ENCODE measurements at places on chromosomes 2 and 18. TPM values are rescaled to one million over a fixed set of nuclear protein-coding genes. Genes with fewer than 3 reads are reported as not detected.

The LHCGR gene
- total RNA-seq = not detected

The COLEC12 gene
- not detected for total RNA-seq

The SNORC gene
- 2.0 TPM for total RNA-seq

The PTRHD1 gene
- 30.0 TPM for total RNA-seq

GRCh38 chr2:134217924-134218323, 35.9 kb upstream of the MGAT5 start:
- peak; percentile 91 for ATAC-seq
- peak overlapping the region; percentile 85 for H3K27ac ChIP-seq
- no peaks in the 10 kb centered on the region for H3K36me3 ChIP-seq
- H3K4me1 ChIP-seq = peaks cover 60% of the 10 kb centered on the region
- peak overlapping the region; percentile 81 for H3K4me3 ChIP-seq
